ENCODE measurements at places on chromosomes 6 and 20. TPM values are rescaled to one million over a fixed set of nuclear protein-coding genes. Genes with fewer than 3 reads are reported as not detected.

Gene CST11
- not detected for total RNA-seq

Gene CDSN
- not detected for total RNA-seq

Gene CAP2
- 37.0 TPM for total RNA-seq

Gene RIMS4
- 4.0 TPM for total RNA-seq

Gene SAPCD1
- total RNA-seq, result 6.3 TPM

Gene TSHZ2
- 0.36 TPM for total RNA-seq

Gene TSBP1
- not detected for total RNA-seq

Gene SPTLC3
- total RNA-seq, result 0.03 TPM

Gene EMILIN3
- 0.54 TPM for total RNA-seq

Gene PRSS16
- total RNA-seq, result 4.7 TPM

Gene DPPA5
- not detected for total RNA-seq

Gene PLEKHG1
- total RNA-seq, result 4.0 TPM

Gene C20orf141
- not detected for total RNA-seq

Gene MYLK2
- 0.87 TPM for total RNA-seq

Gene FAM162B
- total RNA-seq, result not detected

Gene DDO
- total RNA-seq, result 0.39 TPM

Gene SH3BGRL2
- 8.5 TPM for total RNA-seq

Gene SLC16A10
- total RNA-seq, result 0.18 TPM

Gene AKAP7
- 3.2 TPM for total RNA-seq

Gene BTNL2
- total RNA-seq, result not detected

Gene CCR6
- total RNA-seq, result not detected

Gene TMEM74B
- 1.1 TPM for total RNA-seq

Gene CRYBG1
- total RNA-seq, result 32.3 TPM

Gene ATP6V1G2
- 0.98 TPM for total RNA-seq

Gene SRSF12
- total RNA-seq, result 0.28 TPM

Gene ADGB
- total RNA-seq, result not detected

Gene GNRH2
- 0.49 TPM for total RNA-seq

Gene MUC21
- total RNA-seq, result not detected

Gene GSTA2
- total RNA-seq, result not detected

Gene SYCP2
- total RNA-seq, result 39.7 TPM

Gene GPR6
- not detected for total RNA-seq

Gene CRNKL1
- total RNA-seq, result 16.4 TPM

Gene TCF21
- total RNA-seq, result not detected

Gene MTCH1
- 223 TPM for total RNA-seq

Measured in Panc1 (cell line).